Activated naive CD8-positive, alpha-beta T cell treated with anti-CD3 and anti-CD28 coated beads, Interleukin-2, amount 10 ng/mL, durations not matched to agents 7 days and 5 days (primary cell): ENCODE measurements at places on chromosomes 6 and 20. TPM values are rescaled to one million over a fixed set of nuclear protein-coding genes. Genes with fewer than 3 reads are reported as not detected.

Gene ME1
- total RNA-seq, result 0.50 TPM

DNA sequence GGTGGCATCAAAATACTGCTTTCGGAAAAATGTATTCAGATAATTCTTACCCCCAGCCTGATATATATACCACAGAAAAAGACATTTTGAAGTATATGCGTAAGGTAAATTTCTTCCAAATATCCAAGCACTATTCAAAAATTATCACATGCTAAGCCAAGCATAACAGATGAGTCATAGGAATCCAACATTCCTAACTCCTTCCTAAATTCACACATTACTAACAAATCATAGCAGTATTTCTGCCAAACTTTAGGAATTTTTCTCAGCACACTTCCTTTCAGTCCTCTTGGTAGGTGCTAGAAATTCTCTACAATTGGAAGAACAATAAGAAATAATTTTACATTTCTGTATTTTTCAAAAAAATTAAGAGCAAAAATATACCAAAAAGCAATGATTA, 417.5 kb downstream of the EYS start:
- DNase-seq, result no peak

- DNase-seq, result no peak
Measured at GRCh38 chr20:57522380-57523140, 2.4 kb downstream of the CTCFL start.

DNA sequence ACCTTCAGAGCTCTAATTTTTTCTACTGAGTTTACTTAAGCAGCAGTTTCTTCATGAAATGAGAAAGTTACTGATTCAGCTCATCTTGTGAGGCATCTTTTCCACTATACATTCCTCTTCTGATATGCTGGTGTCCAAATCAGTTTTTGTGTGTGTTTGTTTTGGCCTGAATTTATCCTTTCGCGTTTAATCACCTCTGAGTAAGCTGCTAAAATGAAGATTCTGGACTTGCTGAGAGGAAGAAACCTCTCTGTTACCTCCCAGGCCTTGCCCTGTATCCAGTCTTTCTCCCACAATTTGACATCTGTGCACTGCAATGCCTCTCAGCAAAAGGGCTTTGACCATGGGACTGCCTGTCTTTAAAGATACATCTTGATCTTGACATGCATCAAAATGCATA, 536.2 kb upstream of the NRSN1 start:
- DNase-seq, result no peak

DNA sequence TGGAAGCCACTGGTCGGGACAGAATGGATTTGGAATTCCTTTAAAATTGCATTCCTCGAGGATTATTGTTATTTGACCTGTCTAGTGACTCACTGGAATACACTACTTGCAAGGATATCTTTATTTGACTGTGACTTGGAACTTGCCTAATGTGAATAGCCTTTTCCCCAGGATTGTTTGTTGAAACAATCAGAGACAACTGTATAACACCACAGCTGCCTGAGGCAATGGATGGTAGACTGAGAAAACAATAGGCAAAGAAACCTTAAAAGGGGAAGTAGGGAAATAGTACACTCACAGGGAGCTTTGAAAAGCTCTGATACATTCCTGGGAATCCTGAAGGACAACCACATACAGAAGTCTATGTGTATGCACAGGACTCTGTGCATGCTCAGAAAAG, 465.3 kb downstream of the BMP2 start:
- no peak for DNase-seq
